Stimulated activated naive CD8-positive, alpha-beta T cell treated with anti-CD3 and anti-CD28 coated beads, Interleukin-15, amount 100 ng/mL, for 72 hours (primary cell): ENCODE measurements at places on chromosomes 3 and 15.

DNA sequence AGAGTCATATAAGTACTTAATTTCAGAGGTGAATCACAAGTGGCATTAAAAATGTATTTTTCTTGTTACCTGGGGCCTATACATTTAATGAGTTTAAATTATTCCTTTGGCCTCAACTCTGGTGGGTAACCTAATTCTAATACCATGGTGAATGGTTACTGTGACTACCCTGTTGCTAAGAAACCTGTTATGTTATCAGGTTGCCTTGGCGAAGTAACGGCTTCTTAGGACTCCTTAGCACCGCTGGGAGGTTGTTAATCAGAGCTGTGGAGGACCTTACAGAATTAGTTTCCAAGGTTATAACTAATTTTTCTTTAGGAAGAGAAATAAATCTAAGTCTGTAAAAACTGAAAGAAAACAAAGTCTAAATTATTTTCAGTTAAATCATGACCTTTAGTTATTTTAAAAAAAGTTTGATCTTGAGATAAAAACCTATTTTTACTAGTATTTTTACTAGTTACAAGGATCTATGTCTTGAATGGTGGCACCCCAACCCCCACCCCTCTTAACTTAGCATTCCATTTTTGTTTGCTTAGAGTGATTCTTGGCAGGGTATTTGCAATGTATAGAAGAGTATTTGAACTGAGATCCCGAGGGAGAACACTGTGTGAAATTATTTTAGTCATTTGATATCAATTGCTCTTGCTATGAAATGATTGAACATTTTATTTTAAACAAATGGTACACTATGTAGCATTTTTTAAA lies 155.5 kb downstream of the FNDC3B start:
- no peak for DNase-seq

DNA sequence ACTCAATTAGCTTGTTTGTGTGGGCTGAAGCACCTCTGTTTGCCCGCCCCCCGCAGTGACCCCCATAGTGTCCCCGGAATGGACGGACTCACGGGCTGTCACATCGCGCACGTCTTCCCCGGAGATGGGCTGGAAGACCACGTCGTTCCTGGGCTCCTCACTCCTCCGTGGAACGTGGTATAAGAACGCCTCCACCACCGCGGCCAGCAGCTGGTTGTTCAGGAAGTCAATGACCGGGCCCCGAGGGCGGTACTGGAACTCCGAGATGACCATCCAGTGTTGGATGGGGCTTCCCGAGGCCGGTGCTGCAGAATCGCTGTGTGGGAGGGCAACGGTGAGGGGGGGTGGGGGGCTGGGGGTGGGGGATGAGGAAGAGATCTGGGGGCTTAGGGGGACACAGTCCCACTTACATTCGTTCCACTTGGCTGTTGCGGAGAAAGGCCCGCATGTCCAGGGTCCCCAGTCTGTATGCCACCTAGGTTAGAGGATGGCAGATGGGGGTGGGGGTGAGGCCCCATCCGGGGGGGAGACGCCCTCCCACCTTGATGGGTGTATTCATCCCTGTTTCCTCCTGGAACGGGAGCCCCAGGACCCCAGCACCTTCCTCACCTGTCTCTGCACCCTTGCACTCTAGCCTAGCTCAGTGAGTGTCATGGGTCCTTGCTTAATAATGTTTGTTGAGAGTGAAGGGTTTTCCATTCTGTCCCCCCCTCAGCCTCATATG lies 30.2 kb downstream of the MUC20 start:
- DNase-seq, result no peak

DNA sequence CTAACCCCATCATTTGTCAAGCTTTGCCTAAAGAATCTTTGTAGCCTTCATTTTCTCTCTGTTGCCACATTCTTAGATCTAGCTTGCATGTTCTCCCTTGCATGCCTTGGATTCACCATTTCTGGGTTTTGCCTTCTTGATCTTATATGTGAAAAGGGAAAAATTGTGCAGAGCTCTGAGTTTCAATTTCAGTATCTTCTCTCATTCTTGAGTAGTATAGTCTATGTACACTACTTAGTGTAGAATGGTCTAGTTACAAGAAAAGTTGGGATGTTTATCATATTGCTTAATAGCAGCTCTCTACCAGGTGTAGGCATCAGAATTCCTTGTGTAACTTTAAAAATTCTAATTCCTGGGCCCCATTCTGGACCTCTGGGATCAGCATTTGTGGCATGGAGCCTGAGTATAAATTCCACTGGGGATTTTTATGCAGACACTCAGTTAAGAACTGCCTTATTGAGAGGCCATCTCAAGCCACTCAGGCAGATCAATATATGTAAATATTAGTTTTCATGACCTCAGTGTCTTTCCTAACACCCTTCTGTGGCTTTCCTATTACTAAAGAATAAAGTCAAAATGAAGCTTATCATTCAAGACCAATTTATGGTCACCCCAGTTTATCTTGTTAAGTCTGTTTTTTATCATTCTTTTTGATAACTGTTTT lies 23.4 kb downstream of the GTF2E1 start:
- DNase-seq, result no peak

GRCh38 chr3:4271834-4272233 lies 31.3 kb upstream of the SETMAR start:
- DNase-seq, result no peak

GRCh38 chr3:72627271-72627670 lies 221.0 kb downstream of the SHQ1 start:
- DNase-seq, result no peak

DNA sequence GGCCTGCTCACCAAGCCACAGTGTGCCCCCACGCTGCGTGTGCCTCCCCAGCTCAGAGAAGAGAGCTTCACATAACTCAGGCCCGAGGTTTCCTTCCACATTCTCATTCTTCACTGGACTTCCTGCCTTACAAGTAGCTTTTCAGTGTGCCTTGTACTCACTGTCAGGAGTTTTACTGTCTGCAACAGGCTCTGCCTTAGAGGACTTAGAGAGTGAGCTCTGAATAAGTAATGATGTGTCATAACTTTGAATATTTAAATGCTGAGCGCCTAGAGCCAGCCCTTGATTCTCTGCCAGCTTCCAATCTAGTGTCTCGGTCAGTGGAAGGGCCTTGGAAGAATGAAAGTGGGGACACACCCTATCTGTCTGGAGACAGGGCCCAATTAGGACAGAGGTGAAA lies 41.8 kb downstream of the ITGB5 start:
- no peak for DNase-seq

- no peak for DNase-seq
Measured at GRCh38 chr3:42369832-42370231, 40.6 kb downstream of the LYZL4 start.

DNA sequence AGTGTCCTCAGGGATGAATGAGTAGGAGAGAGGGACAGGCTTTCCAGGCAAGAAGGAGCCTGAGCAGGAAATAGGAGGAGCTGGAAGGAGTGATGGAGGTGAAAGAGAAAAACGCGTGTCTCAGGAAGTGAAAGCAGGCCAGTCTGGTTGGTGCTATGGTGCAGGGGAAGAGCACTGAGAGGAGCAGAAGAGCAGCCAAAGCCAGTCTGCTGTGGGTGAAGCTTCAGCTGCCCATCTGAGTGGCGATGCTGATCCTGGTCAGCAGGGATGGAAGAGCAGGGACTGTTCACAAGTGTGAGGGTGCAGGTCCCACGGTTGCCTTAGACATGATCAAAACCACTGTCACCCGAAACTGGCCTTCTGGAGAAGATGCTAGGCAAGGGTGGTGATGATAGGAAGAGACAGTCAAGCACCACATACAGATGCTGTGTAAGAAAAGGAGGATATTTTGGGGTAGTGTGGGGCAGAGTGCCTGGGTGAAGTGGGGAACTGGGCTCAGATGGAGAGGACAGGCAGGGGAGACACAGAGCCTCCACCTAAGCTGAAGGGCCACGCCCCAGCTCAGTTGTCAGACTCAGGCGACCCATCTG lies 5.5 kb upstream of the KY start:
- DNase-seq, result no peak

- DNase-seq, result no peak
Measured at GRCh38 chr3:48594417-48595049, 596 bp downstream of the COL7A1 start.

DNA sequence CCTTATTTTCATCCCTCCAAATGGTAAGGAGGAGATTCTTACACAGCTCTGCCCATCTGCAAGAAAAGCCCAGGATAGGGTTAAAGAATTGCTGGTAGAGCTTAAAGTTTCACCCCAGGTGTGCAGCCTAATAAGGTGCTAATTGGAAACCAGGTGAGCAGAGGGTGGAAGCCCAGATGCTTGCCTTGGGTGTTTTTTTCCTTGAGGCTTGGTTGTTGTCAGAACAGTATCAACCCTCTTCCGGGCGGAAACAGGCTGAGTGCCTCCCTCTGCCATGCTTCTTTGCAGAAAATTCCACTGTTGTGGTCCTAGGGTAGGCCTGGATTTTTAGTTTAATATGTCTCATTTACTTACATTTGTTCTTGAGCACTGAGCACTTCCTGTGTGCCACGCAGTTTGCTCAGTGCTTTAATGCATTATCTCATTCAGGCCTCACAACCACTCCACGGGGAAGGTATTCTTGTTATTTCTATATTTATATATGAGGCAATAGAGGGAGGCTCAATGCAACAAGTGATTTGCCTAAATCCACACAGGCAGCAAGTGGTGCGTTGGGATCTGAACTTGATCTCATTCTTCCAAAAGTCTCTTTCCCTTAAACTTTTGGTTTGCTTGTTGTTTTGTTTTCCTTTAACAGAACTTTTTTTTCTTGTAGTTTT lies 115.0 kb upstream of the LRIG1 start:
- no peak for DNase-seq

GRCh38 chr3:172112078-172112733 lies 72.8 kb downstream of the FNDC3B start:
- no peak for DNase-seq

GRCh38 chr3:20974396-20974795 lies 776.6 kb downstream of the ZNF385D start:
- DNase-seq, result no peak

DNA sequence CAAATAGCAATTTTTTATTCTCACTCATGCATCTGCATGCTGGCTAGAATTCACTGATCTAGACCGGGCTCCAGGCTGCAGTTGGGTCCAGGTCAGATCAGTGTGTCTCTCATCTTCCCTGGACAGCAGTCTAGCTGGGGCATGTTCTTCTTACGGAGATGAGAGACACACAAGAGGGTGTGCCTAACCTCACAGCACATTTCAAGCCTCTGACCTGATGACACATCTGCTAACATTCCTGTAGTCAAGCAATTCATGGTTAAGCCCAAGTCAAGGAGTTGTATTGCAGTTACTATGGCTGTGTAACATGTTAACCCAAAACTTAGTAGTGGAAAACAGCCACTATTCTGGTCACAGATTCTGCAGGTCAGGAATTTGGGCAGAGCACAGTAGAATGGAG lies 13.1 kb downstream of the BSN start:
- no peak for DNase-seq

- DNase-seq, result no peak
Measured at GRCh38 chr3:108393128-108393900, 97.0 kb downstream of the HHLA2 start.

GRCh38 chr15:69194854-69195253 lies 34.4 kb downstream of the GLCE start:
- no peak for DNase-seq

DNA sequence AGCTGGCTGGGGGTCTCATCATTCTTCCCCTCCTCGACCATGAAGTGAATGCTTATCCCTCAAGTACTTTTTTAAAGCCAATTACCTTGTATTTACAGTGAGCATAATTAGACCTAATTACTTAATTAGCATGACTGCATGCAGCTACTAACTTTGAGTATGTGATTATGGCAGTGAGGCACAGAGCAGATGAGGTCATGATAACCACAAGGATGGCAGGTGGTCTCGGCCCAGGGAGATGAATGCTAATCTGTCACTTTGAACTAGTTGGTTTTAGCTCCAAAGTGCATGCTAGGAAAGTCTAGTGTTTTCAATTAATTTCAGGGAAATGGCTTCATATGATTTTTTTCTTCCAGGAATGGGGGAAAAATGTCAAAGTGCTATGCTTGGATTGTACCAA lies 233.8 kb downstream of the NTRK3 start:
- DNase-seq, result no peak

- no peak for DNase-seq
Measured at GRCh38 chr15:59148153-59148833, 43.3 kb downstream of the CCNB2 start.

GRCh38 chr3:197798863-197799262 lies 7.8 kb downstream of the LRCH3 start:
- DNase-seq, result no peak

GRCh38 chr3:111285694-111286093 lies 214.1 kb downstream of the NECTIN3 start:
- no peak for DNase-seq

GRCh38 chr3:140238646-140239314 lies 303.8 kb downstream of the CLSTN2 start:
- DNase-seq, result no peak

- no peak for DNase-seq
Measured at GRCh38 chr3:64179249-64179648, 46.0 kb downstream of the PRICKLE2 start.

DNA sequence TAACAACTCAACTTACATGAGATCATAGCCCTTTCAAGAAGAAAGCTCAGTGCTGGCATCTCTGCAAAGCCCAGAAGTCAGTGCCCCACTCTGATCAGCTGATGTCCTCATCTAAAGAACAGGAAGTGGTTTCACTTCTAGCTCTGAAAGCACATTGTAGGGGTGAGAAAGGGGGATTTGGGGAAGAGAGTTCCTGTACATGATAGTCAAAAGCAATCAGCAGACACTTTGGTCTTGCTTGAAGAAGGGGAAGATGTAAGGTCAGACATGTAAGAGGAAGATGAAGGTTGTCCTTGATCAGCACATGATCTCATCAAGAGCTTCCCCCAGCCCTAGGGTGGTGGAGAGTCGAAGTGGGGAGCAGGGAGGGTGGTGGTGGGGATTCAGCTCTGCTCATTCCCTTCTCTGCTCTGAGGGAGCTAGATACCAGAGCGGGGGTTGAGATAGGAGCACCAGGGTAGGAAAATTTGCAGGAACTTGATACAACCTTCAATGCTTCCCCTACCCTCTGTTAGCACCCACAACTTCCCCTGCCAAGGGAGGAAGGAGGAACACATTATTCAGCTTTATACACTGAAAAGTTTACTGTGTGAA lies 76.4 kb upstream of the ETV5 start:
- peak; percentile 24 for DNase-seq

DNA sequence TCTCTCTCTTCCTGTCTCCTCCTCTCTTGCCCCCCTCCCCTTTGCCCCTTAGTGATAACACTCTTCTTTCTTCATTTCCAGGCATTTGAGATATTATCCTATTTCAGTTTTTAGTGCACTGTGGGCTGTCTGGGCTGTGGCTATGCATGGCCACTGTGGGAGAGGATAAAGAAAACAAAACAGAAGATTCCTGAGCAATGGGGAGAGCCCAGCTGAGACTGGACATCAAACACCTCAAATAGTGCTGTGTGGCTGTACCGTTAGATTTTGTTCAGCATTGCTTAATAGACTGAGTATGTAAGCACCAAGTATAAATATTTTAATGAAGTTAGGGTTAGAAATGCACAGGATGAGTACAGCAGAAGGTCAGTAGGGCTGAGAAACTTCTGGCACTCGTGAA lies 7.9 kb upstream of the GBE1 start:
- no peak for DNase-seq
